Stimulated activated CD8-positive, alpha-beta memory T cell treated with anti-CD3 and anti-CD28 coated beads, Interleukin-2, amount 100 ng/mL, for 1 hour (primary cell): ENCODE measurements at places on chromosomes 1 and 21.

GRCh38 chr1:25055324-25055780 is 125.3 kb upstream of the RUNX3 start:
- no peak for DNase-seq

DNA sequence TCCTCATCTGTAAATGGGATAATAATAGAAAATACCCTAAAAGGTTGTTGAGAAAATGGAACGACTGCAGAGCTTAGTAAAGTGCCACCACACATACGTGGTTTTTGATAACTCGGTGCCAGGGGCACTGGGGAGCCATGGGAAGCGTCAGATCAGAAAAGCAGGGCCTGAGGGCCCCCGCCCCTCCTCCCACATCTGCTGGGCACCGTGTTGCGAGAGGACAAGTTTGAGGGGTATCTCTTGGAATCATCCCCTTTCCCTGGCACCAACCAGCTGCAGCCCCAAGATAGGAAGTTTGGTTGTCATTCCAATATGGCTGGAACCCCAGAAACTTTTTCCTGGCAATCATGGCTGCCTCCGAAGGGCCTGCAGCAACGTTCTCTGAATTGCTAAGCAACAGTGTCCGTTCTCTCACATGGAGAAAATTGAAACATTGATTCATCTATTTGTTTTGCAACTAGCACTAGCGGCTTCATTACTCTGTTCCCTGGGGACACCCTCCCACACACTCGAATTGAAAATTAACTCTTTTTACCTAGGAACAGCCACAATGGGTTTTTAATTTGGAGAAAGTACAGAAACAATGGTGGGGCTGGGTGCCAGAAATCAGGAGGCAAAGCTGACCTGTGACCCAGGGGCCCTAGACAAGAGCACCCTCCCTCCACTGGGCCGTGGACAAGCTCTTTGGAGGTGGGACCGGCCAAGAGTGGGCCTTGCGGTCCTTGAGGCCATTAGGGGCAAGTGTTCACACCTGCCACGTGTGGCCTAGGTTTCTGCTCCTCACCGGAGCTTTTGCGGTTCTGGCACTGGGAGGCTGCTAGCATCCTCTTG is 190.0 kb upstream of the VAMP3 start:
- DNase-seq, result no peak

DNA sequence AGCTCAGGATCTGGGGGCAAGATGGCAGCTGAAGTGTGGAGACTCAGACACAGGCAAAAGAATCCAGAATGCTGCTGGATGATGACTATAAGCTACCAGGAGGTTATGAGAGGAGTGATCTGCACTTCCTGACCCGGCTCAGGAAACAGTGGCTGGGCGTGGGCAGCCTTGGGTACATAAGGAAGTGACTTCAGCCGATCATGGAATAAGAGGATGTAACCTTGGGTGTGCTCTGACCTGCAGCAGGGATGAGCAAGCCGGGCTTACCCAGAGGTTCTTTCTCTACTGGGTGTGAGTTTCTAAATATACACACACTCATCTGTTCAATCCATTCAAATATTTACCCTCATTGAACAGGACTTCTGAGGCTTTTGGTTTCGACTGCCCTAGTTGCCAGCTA is 62.7 kb downstream of the CD34 start:
- DNase-seq, result no peak

DNA sequence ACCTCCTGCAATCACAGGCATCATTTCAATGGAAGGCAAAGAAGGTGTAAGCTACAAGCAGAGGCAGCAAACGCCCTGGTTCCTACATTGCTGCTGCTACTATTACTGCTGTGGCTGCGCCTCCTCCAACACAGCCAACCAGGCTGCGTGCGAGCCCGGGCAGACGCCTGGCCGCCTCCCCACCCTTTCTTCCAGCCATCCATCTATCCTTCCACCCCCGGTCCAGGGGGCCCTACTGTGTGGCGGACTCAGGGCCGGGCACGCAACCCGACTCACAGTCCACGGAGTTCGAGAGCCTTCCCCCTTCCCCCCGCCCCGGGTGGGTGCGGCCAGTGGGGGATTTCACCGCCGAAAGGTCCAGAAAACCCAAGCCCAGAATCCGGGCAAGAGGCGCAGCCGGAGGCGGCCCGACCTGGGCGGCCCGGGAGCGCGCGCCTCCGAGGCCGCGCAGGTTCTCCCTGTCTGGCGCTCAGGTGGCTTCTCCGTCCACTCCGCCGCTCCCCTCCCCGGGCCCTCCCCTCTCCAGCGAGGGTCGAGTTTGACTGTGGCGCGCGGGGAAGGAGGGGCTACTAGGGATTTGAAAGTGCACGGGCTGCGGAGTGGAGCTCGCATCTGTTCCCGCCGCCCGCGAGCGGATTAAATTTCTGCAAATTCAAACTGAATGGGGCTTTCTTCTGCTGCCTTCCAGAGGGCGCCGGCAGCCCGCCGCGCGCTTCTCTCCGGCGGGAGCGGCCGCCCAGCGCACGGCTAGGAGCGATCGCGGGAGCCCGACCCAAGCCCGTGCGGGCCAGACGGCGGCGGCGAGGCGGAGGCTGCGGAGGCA is at the start of gene HUNK:
HUNK (plus strand) TSS at position 569 of the 823 bp plus-strand sequence. CDS start 655 bp downstream, outside the sequence.
- DNase-seq, result no peak

DNA sequence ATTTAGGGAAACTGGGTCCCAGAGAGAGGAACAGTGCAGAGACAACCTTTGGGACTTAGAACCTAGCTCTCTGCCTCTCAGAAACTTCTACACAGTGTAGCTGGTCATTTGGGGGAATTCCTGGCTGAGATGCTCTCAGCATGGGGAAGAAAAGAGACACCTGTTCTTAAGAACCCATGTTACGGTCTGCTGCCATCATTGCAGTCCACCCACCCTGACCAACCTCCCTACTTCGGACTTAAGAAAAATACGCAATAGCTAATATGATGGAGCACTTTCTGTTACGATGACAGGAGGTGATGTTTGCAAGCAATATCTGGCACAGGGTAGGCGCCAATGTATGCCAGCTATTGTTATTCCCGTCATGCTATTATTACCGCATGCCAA is 177.9 kb downstream of the IGSF21 start:
- DNase-seq, result no peak

DNA sequence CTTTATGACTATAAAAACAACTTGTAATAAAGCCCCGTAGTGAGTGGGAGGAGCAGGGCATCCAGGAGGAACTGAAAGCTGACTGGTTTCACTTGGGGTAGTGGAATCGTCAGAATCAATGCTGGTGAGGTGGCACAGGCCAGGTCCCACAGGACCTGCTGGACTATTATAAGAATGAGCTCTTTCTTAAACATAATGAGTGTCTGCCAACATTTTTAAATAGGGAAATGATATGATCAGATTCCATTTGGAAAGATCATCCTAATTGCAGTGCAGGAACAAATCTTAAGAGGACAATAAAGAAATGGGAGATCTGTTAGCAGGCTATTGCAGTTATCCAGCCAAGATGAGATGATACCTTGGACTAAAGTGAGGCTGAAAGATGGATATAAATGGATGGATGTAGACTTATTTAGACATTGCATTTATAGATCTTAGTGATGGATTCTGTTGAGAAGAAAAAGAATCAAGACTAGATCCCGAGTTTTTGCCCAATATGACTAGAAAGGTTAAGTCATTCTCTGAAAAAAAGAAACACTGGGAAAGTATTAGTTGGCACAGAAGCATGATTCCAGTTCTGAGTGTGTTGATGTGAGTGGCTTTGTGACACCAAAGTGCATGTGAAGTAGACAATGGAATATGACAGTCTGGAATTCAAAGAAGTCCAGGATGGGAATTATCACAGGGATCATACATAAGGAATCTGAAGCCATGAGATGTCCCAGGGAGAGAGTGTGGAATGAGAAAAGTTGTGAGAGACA is 153.3 kb upstream of the SGIP1 start:
- no peak for DNase-seq

GRCh38 chr1:35499652-35500176 is 57.5 kb downstream of the KIAA0319L start:
- no peak for DNase-seq

GRCh38 chr1:207902566-207902965 is 8.4 kb downstream of the CD34 start:
- DNase-seq, result no peak

- DNase-seq, result peak; percentile 36
Observed at GRCh38 chr1:202159534-202160371, 649 bp downstream of the PTPN7 start.

DNA sequence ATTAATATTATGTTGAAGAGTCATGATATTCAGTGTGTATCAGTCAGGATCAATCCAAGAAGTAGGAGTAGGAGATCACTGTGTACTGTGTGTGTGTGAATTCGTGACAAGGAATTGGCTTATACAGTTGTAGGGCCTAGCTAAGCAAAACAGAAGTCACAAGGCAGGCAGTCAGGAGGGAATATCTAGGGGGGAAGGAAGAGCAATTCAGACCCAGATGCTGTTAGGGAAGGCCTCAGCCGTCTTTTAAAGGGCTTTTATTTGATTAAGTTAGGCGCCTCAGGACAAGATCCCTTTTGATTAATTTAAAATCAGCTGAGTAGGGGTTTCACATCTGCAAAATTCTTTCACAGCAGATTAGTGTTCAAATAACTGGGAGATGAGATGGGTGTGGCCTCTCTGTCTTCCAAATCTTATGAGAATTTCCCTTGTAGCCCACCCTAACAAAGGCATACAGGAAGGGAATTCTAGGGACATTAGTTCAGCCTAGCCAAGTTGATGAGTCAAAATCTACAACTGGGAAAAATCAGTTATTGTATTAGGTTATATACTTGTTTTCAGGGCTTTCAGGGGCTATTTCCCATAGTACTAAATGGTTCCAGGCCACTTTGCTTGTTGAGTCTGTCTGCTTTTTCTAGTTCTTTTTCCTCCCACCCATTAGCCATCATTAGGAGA is 47.4 kb downstream of the ALG6 start:
- DNase-seq, result no peak

- DNase-seq, result no peak
Observed at GRCh38 chr1:207244409-207244801, 77.1 kb upstream of the CD55 start.

DNA sequence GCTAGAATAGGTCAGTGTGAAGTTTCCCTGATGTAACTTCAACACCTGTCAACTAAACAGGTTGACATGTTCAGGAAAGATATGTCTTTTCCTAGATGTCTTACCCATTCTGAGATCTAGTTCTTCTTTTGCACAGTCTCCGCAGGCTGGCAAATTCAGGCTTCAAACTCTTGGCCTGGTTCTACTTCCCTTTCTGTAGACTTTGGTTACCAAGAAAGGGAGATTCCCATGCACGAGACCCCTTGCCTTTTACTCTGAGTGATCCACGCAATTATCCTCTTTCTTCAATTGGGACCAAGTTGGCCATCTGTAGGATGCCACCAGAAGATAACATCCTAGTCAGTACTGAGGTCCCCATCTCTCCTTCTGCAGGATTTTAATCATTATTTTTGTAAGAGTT is 2.0 kb downstream of the CFAP45 start:
- no peak for DNase-seq

- DNase-seq, result no peak
Observed at GRCh38 chr1:9920606-9921005, 10.5 kb upstream of the CTNNBIP1 start.

DNA sequence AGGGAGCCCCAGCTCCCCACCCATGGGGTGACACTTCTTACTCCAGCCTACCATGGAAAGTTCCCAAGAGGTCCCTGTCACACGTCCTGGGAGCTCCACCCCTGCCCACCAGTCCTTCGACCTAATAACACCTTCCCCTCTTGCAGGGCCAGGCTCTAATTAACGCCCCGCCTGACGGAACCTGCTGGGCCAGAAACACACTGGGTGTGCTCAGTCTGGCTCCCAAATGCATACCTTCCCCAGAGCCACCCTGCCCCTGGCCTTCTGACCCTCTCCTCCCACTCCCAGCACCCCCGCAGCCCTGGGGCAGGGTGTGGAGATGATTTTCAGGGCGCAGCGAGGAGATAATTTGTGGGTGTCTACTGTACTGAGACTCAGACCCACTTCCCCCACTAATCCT is 20.6 kb downstream of the PGLYRP3 start:
- no peak for DNase-seq
